ENCODE measurements at places on chromosomes 4 and X.

GRCh38 chr4:186910385-186910784, 186.7 kb upstream of the FAT1 start:
- H3K36me3 ChIP-seq: no peaks in the 10 kb centered on the region
- no peak for DNase-seq
- no peak overlapping the region for H3K27ac ChIP-seq
- H3K4me3 ChIP-seq: no peak overlapping the region
- H3K27me3 ChIP-seq: no peaks in the 10 kb centered on the region
- H3K4me1 ChIP-seq: no peaks in the 10 kb centered on the region

- H3K27me3 ChIP-seq: no peaks in the 10 kb centered on the region
- no peaks in the 10 kb centered on the region for H3K36me3 ChIP-seq
- no peak overlapping the region for H3K4me3 ChIP-seq
- DNase-seq: no peak
- H3K4me1 ChIP-seq: no peaks in the 10 kb centered on the region
Observed at GRCh38 chr4:184574861-184575260, 74.4 kb downstream of the CASP3 start.

DNA sequence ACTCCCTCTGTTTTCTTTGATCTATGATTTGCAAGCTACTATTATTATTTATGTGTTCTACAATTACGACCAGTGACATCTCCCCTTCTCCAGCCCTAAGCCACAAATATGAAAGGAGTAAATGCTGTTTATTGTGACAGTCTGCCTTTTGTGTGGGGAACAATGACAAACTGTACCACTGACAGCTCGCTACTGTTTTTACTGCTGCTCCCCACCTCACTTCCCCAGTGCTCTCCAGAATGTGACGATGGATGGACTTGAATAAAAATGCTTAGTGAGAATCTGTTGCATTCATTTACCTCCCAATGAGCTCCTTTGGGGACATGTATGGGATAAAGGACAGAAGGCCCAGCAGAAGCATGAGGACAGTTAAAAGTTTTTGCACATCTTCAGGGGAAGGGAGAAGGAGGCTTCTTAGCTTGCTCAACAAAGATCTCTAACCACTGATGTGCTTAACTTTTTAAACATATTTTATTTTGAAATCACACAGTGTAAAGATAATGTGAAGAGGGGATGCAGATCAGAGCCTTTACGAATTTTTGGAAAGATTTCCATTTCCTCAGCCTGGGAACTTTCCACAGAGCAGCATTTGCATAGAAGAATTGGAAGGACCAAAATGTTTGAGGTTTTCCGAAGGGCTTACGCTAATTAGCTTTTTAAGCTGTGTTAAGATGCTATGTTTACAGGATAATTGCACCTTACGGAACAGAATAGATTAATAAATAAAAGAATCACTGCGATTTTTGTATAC, 485.1 kb upstream of the TENM3 start:
- H3K4me3 ChIP-seq: no peak overlapping the region
- H3K4me1 ChIP-seq: no peaks in the 10 kb centered on the region
- no peaks in the 10 kb centered on the region for H3K27me3 ChIP-seq

GRCh38 chr4:118175506-118175905, 141.2 kb downstream of the NDST3 start:
- H3K4me1 ChIP-seq: no peaks in the 10 kb centered on the region
- H3K27me3 ChIP-seq: no peaks in the 10 kb centered on the region
- no peaks in the 10 kb centered on the region for H3K36me3 ChIP-seq

GRCh38 chrX:135432453-135432852, 10.7 kb downstream of the SMIM10L2A start:
- H3K27ac ChIP-seq: no peak overlapping the region
- H3K36me3 ChIP-seq: no peaks in the 10 kb centered on the region
- no peaks in the 10 kb centered on the region for H3K27me3 ChIP-seq
- DNase-seq: no peak

GRCh38 chrX:125628435-125628834, 308.8 kb downstream of the TEX13C start:
- H3K27ac ChIP-seq: no peak overlapping the region
- DNase-seq: no peak
- H3K4me1 ChIP-seq: no peaks in the 10 kb centered on the region
- no peaks in the 10 kb centered on the region for H3K36me3 ChIP-seq
- H3K4me3 ChIP-seq: no peak overlapping the region

DNA sequence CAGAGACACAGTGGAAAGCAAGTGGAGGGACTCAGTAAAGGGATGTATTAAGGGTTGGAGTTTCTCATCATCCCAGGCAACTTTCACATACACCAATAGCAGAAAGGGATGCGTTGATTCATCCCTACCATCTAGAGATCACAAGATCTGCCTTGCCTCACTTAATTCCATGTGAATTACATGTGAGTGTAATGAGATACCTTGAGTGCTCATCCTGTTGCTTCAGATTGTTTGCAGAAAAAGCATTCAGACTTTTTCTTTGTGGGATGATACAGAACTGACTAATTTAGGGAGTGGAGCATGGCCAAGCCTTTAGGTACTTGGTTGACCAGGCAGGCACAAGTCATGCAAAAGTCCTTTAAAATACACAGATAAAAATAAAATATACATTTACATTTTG, 124.8 kb upstream of the SLIT2 start:
- H3K27me3 ChIP-seq: no peaks in the 10 kb centered on the region
- H3K4me3 ChIP-seq: no peak overlapping the region
- no peak for DNase-seq
- H3K4me1 ChIP-seq: no peaks in the 10 kb centered on the region

DNA sequence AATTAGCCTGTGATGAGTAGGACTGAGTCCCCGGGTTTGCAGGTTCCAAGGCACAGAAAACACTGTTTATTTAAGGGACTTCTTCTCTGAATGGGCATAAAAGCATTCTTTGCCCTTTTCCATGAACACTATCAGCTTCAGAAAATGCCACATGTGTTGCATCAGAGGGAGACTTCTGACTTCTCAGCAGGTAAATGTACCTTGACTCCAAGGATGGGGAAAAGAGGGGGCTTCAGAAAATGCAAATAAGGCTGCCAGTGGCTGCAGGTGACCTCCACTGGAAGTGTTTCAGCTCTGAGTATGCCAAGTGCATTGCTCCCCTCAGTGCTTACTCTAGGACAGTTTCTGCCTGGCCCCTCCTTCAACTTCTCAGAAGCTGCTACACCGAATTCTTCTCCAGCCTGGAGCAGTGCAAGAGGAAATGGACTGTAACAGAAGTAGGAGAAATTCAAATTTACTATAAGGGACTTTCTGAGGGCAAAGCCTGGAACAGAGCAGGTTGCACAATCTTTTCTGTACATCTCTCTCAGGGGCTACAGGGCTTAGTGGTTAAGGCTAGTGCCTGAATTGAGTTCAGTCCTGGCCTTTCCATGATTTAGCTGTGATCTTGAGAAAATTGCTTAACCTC, 233.2 kb downstream of the PTTG2 start:
- no peaks in the 10 kb centered on the region for H3K36me3 ChIP-seq
- H3K27ac ChIP-seq: no peak overlapping the region
- H3K4me1 ChIP-seq: no peaks in the 10 kb centered on the region
- no peak for DNase-seq
- peaks cover 2% of the 10 kb centered on the region for H3K27me3 ChIP-seq

DNA sequence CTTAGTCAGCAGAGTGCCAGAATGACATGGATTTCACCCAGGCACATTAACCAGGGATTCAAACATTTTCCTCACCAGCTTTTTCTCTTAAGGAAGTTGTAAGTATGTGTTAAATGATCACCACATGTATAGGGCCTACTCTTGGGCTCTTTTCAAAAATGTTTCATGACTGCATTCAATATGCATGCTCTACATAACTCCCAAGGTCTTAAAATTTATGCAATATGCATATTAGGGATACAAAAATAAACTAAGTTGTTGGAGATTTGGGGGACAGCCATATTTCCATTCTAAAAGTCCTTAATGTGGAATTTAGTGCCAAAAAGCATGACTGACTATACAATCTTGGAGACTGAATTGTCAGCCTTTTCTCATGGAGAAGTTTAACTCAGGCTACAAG, 25.0 kb upstream of the TRPC5OS start:
- H3K4me3 ChIP-seq: no peak overlapping the region
- DNase-seq: no peak
- H3K4me1 ChIP-seq: no peaks in the 10 kb centered on the region
- no peak overlapping the region for H3K27ac ChIP-seq
- H3K36me3 ChIP-seq: no peaks in the 10 kb centered on the region

- no peaks in the 10 kb centered on the region for H3K36me3 ChIP-seq
- H3K27me3 ChIP-seq: peaks cover 5% of the 10 kb centered on the region
- H3K27ac ChIP-seq: no peak overlapping the region
Observed at GRCh38 chr4:42816880-42817400, 75.6 kb upstream of the GRXCR1 start.

DNA sequence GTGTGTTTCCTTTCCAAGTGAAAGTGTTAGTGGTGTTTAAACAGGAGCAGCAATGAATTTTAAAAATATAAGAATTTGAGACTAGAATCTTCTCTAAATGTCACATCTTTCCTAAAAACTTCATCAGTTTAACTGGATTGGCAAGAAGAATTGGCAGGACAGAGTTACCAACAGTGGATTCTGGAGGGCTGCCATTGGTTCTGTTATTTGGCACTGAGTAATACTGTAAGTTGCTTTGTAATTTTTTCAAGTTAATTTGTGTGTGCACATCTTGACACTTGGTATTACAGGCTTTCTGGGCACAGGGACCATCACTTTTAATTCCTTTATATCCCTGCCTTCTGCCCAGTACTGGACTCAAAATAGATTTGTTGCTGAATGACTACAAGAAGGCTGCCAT, 4.5 kb upstream of the GPRIN3 start:
- no peaks in the 10 kb centered on the region for H3K36me3 ChIP-seq
- H3K27ac ChIP-seq: no peak overlapping the region
- H3K4me1 ChIP-seq: peaks cover 37% of the 10 kb centered on the region
- no peaks in the 10 kb centered on the region for H3K27me3 ChIP-seq
- no peak for DNase-seq

GRCh38 chr4:105979506-105979905, 84.2 kb downstream of the NPNT start:
- H3K36me3 ChIP-seq: no peaks in the 10 kb centered on the region
- H3K27ac ChIP-seq: no peak overlapping the region
- no peaks in the 10 kb centered on the region for H3K4me1 ChIP-seq
- H3K27me3 ChIP-seq: no peaks in the 10 kb centered on the region
- H3K4me3 ChIP-seq: no peak overlapping the region

DNA sequence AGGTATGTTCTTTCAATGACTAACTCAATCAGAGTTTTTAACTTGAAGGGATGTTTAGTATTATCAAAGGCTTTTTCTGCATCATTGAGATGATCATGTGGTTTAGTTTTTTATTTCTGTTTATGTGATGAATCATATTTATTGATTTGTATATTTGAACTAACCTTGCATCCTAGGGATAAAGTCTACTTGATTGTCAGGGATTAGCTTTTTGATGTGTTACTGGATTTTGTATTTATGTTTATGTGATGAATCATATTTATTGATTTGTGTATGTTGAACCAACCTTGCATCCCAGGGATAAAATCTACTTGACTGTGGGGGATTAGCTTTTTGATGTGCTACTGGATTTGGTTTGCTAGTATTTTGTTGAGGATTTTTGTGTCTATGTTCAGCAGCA, 615.4 kb upstream of the GRID2 start:
- H3K27ac ChIP-seq: no peak overlapping the region
- H3K4me3 ChIP-seq: no peak overlapping the region
- no peak for DNase-seq
- H3K4me1 ChIP-seq: no peaks in the 10 kb centered on the region

DNA sequence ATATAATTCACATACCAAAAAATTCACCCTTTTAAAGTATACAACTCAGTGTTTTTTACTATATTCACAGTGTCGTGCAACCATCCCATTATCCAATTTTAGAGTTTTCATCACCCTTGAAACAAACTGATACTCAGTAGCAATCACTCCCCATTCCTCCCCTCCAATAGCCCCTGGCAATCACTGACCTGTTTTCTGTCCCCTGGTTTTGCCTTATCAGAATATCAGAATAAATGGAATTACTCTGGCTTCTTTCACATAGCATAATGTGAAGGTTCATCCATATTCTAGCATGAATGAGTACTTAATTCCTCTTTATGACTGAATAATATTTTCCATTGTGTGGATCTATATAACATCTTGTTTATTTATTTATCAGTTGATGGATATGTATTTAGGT, 153.2 kb downstream of the AASDH start:
- DNase-seq: no peak
- H3K4me1 ChIP-seq: no peaks in the 10 kb centered on the region
- no peak overlapping the region for H3K27ac ChIP-seq
- H3K4me3 ChIP-seq: no peak overlapping the region
- H3K27me3 ChIP-seq: peaks cover 8% of the 10 kb centered on the region
- no peaks in the 10 kb centered on the region for H3K36me3 ChIP-seq

DNA sequence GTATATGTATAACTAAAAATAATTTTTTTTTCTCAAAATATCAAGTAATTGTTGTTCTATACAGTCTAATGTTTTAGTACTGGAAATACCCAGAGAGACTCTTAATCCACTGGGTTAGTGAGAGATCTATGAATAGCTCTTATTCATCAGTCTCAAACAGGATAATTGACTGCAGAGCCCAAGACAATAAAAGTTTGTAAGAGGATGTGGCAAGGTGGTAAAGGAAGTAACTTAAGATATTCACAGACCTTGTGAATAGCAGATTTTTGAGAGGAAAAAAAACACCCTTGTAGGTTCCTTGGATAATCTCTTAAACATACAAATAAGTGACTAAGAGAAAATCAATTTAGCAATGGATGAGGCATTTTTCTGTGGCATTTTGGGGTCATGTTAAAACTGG, 210.9 kb upstream of the FAM241A start:
- no peak for DNase-seq
- H3K27ac ChIP-seq: no peak overlapping the region
- no peaks in the 10 kb centered on the region for H3K36me3 ChIP-seq
- no peaks in the 10 kb centered on the region for H3K4me1 ChIP-seq

GRCh38 chr4:114603497-114603896, 4.9 kb downstream of the UGT8 start:
- H3K4me3 ChIP-seq: no peak overlapping the region
- no peaks in the 10 kb centered on the region for H3K36me3 ChIP-seq
- H3K27ac ChIP-seq: no peak overlapping the region
- H3K27me3 ChIP-seq: peaks cover 10% of the 10 kb centered on the region
- H3K4me1 ChIP-seq: no peaks in the 10 kb centered on the region

DNA sequence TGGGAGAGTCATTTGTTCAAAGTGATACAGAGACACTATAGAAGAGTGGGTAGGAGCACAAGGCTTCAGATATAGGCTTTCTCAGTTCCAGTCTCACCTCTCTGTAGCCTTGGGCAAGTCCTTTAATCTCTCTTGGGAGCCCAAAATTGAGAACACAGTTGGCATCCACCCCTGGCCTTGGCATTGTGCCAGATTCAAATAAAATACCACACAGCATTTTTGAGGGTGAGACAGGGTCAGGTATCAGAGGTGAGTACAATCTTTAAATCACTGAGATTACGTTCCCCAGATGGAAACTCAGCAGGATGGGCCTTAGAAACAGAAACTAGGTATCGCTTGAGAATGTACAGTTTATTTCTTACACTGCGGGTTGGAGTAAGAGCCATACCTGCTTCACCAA, 25.2 kb upstream of the SMIM10L2A start:
- no peak for DNase-seq
- no peak overlapping the region for H3K27ac ChIP-seq
- no peaks in the 10 kb centered on the region for H3K4me1 ChIP-seq
- no peaks in the 10 kb centered on the region for H3K27me3 ChIP-seq
- H3K4me3 ChIP-seq: no peak overlapping the region

- no peaks in the 10 kb centered on the region for H3K27me3 ChIP-seq
- no peak within 1 kb of the TSS for H3K27ac ChIP-seq
- no peaks in the 10 kb centered on the region for H3K36me3 ChIP-seq
- no peaks in the 10 kb centered on the region for H3K4me1 ChIP-seq
- DNase-seq: no peak
Observed at GRCh38 chr4:53591372-53591892, at the start of gene LNX1. TSS of gene LNX1 (minus strand) at chr4:53591486. CDS start at chr4:53574002, 17,484 bp downstream.

GRCh38 chrX:130981836-130982235, 76.3 kb upstream of the ARHGAP36 start:
- H3K27ac ChIP-seq: no peak overlapping the region
- H3K27me3 ChIP-seq: no peaks in the 10 kb centered on the region

Data from CD4-positive, CD25-positive, alpha-beta regulatory T cell (primary cell).